ENCODE measurements at places on chromosomes 1 and 21.

DNA sequence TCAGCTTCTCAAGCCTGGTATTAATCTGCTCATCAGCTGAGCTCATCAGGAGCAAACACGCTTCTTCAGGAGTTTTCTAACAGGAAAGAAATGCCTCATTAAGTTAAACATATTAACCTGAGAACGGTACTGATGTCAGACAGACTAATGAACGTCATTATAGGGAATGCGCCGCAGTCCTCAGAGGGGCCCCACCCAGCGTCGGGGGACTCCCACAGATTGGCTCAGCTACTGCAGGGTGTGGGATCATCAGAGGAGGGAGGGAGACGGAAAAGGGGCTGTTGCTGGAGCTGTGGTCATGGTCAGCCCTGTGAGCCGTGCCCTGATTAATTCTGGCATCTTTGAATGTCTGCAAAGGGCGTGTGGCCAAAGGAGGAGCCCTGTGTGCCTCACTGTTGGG is 348.5 kb downstream of the PTPRU start:
- DNase-seq: peak; percentile 51

DNA sequence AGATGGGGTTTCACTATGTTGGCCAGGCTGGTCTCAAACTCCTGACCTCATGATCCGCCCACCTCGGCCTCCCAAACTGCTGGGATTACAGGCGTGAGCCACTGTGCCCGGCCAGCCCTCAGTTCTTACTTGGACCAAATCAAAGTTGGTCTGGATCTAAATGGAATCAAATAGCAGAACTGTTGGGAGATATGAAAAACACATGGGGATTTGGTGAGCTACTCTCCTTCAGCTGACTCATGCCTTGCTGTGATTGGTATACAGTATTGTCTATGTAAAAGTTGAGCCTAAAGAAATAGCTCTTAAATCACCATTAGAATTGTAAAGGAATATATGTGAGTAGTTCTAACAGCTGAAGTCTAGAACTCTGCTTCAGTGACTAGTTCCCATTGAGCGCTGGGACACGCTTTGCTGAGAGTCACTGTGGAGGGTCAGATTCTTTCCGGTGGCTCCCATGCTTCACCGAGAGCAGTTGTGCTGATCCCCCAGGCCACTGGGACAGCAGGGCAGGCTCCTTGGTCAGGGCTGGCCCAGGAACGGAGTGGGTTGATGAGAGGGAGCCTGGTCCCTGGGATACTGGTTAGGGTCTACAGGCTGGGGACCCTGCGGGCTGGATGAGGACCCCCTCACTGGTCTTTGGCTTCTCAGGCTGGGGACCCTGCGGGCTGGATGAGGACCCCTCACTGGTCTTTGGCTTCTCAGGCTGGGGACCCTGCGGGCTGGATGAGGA is 14.0 kb downstream of the PKNOX1 start:
- DNase-seq: no peak

- DNase-seq: no peak
These were observed 720 bp downstream of the SUSD4 start for GRCh38 chr1:223363057-223363855.

- no peak for DNase-seq
These were observed 18.7 kb downstream of the SLC9A1 start for GRCh38 chr1:27136236-27136551.

GRCh38 chr1:36154335-36154734 is 1.6 kb upstream of the MAP7D1 start:
- no peak for DNase-seq

GRCh38 chr21:44730028-44730395 is 18.6 kb upstream of the TSPEAR start:
- peak; percentile 57 for DNase-seq

DNA sequence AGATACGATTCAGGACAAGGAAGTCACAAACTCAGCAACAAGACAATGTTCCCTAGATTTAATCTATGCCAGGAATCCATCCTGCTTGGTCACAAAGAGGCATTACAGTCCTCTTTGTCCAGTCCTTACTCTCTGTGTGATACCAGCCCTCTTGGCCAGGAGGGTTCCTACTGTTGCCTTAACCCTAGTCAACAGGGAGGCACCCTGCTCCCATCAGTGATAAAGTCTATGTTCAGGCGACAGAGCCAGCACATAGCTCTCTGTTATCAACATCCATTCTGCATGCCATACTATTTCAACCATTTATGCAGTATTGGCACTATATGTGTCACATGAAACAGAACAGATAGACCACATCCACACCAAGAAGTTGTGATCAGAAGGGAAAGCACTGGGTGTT is 4.4 kb upstream of the NPL start:
- DNase-seq: no peak

DNA sequence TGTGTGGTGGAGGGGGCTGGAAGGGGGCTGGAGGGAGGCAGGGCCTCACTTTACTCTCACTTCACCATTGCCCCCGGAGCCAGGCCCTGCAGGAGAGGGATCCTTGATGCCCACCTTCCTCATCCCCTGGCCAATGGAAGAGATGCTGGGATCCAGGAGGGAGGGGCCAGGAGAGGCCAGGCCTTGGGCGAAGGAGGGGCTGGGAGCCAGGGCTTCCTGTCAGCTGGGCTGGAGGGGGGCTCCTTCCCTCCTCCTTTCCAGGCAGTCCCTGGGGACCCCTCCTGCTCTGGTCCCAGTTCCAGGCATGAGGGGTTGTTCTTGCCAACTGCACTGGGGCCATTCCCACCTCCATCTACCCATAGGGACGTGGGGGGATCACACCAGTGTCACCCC is 5.7 kb downstream of the AHDC1 start:
- no peak for DNase-seq

GRCh38 chr1:151853411-151853943 is at the start of gene THEM5:
Gene THEM5 (minus strand): TSS chr1:151853712. CDS start chr1:151853565, 147 bp downstream.
- DNase-seq: no peak

DNA sequence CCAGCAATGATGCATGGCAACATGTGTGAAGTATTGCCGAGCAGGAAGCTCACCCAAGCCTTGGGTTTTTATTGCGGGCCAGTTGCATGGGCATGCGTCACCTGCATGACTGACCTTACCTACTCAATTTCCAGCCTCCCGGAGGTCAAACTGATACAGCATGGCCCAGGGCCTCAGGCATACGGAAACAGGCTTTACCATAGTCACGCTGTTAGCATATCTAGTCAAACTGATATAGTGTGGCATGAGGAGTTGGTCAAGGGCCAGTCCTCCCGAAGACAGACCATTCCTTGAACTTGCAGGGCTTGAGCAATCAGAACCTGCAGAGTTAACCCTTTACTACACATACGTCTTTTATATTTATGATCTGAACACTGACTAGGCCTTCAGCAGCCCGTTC is 6.4 kb upstream of the DUSP12 start:
- DNase-seq: no peak

DNA sequence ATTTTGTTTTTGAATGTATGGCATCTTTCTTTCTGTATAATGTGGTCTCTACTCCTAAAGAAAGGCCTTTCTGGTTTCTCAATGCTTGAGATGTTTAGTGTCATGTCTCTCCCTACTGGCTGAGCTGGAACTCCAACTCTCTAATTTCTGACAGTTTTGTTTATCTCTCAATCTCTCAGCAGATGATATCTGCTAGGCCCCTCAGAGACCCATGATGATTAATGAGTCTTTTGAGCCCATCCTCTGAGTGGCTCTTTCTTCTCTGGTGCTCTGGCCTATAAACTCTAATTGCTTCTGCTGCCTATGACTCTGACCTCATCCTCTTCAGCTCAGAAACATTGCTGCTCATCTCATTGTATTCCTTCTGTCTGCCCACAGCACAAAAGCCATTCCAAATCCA is 46.6 kb downstream of the CRB1 start:
- no peak for DNase-seq

DNA sequence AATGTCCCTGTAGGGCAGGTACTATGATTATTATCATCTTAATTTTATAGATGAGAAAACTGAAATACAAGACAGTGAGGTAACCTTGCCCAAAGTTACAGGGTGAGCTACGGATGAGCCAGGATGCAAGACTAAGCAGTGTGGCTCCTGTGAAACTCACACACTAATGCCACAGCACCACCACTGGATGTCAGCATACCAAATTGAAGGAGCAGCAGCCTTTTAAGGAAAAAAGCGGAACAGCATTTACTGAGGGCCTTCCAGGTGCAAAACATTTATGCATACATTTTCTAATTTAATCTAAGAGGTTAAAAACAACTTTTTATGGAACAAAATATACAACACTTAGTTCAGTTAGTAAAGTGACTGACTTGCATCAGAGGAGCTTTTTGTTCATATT is 41.7 kb downstream of the SEC16B start:
- DNase-seq: no peak

DNA sequence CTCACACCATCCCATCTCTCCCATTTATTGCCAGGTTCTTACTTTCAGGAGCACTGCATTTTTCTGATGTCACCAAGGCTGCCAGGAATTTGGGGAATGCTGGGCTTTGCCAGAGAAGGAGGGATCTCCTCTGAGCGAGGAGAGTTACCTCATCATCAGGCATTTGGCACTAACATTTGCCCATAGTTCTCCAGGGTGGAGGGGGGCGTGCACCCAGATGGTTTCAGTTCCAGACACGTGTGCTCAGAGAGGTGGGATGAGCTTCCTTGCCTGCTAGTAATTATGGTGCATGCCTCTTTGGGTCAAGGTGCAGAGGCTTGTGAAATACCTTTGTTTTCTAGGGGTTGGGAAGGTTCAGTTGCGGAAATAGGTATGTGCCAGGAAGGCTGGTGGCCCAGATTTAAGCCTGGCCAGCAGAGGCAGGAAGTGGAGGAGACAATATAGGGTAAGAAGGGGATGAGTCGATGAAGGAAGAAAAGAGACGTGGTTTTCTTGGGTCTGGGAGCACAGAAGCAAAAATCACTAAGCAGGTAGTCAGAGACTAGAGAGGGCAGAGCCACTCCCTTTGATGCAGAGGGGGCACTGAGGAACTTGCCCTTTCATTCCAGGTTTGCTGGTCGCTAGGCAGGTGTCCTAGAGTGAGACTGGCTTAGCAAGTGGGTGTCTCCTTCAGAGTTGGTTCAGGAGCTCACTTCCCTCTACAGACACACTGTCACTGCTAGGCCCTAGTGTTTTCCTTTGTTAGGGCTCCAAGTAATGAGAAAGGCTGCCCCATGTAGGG is 7.2 kb downstream of the TUFT1 start:
- no peak for DNase-seq

GRCh38 chr1:239755107-239755912 is 336.4 kb upstream of the FMN2 start:
- no peak for DNase-seq

All from osteocyte (in vitro differentiated cells).